ENCODE measurements at places on chromosomes 1 and 21. TPM values are rescaled to one million over a fixed set of nuclear protein-coding genes. Genes with fewer than 3 reads are reported as not detected.
A peak's percentile ranks its signal among the peaks of the same experiment; 100 is the strongest.

Gene ANKRD45
- not detected for total RNA-seq

Gene PGLYRP4
- not detected for total RNA-seq

Gene ADAMTS4
- total RNA-seq = not detected

Gene PADI1
- total RNA-seq = 28.3 TPM

Gene ITGB2
- 6.0 TPM for total RNA-seq

Gene PYGO2
- total RNA-seq = 30.0 TPM

Gene PYHIN1
- total RNA-seq = not detected

Gene NBPF15
- 42.6 TPM for total RNA-seq

Gene SYT11
- total RNA-seq = 0.08 TPM

Gene LY9
- total RNA-seq = 3.0 TPM

DNA sequence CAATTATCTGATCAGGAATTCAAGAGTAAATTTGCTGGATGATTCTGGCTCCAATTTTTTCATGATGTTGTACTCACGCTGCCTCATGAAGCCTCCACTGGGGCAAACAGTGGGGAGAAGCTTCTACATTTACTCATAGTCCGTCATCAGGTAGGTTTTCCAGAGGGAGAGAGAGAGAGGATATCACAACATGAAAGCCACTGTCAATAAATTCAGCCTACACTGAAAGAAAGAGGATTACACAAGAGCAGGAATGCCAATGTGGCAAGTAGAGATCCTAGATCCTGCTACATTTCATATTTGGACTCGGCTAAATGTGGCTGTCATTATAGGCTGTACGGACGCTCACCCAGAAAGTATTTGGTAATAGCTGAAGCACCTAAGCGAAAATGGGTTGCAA lies 819.9 kb downstream of the BRINP3 start:
- H3K4me3 ChIP-seq = no peak overlapping the region
- no peak for DNase-seq
- H3K27ac ChIP-seq = no peak overlapping the region
- H3K4me1 ChIP-seq = no peaks in the 10 kb centered on the region
- H3K27me3 ChIP-seq = no peaks in the 10 kb centered on the region

DNA sequence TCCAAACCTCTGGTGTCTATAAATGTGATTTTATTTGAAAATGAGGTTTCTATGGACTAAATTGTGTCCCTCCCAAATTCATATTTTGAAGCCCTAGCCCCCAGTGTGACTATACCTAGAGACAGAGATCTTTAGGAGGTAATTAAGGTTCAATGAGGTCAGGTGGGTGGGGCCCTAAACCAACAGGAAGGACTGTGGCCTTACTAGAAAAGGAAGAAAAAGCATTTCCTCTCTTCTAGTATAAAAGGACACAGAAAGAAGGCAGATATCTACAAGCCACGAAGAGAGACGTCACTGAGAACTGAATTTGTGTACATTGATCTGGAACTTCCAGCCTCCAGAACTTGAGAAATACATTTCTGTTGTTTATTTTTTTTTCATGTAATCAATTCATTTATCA lies 123.1 kb upstream of the RUNX1 start:
- no peaks in the 10 kb centered on the region for H3K36me3 ChIP-seq
- no peak overlapping the region for H3K27ac ChIP-seq
- no peaks in the 10 kb centered on the region for H3K27me3 ChIP-seq

- H3K27me3 ChIP-seq = no peaks in the 10 kb centered on the region
- peaks cover 6% of the 10 kb centered on the region for H3K4me1 ChIP-seq
These were observed 41.3 kb upstream of the CR2 start for GRCh38 chr1:207412845-207413244.

DNA sequence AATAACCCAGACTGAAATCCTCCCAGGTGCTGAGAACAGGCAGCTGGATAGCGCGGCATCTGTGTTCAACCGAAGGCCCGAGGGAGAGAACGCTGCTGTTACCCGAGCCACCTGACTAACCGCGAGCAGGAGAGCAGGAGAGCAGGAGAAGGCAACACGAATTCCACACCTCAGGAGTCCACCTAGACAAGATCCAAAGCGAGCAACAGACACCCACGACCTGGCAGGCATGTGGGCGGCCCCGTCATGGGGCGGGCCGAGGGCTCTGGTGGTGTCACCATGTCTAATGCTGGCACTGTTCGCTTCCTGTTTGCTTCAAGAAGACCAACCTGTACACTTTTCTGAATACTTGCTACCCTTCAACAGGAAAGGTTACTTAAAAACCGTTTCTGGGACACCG lies 20.9 kb upstream of the SPATC1L start:
- H3K4me1 ChIP-seq = no peaks in the 10 kb centered on the region
- H3K4me3 ChIP-seq = no peak overlapping the region
- H3K27me3 ChIP-seq = no peaks in the 10 kb centered on the region
- no peak for DNase-seq
- H3K36me3 ChIP-seq = no peaks in the 10 kb centered on the region

DNA sequence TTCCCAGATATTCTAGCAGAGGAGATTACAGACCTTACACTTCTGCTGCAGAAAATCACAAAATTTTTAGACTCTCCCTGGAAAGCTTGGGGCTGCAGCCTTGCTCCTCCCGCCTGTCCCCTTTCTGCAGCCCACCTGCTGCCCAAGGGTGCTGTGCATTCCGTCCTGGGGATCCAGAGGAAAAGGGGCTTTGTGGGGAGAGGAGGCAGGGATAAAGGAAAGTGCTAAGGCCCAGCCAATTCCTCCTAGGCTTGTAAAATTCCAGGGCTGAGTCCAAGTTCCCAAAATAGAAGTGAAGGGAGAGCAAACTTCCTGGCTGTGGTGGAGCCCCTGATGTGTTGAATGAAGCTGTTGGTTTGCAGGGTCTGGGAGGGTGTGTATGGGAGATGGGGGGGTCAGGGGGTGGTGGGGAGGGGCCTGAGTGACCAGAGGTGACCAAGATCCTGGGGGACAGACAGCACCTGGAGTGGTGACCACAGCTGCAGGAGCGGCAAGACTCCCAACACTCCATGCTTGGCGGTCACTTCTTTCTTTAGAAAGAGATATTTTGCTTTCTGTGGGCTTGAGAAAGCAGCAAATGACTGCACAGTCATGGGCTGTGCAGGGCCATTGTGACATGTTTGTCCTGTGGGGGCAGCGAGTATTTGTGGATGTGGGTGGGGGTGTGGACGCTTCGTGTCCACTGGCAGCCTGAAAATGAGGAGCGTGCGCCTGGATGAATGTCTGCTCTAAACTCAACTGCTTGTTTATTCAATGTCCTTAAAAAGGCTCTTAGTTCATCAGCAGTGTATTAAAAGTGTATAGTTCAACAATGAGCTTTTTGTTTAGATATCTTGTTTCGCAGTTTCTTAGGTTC lies 68.4 kb downstream of the TLR5 start:
- no peaks in the 10 kb centered on the region for H3K36me3 ChIP-seq
- peaks cover 48% of the 10 kb centered on the region for H3K27me3 ChIP-seq
- H3K4me3 ChIP-seq = no peak overlapping the region

DNA sequence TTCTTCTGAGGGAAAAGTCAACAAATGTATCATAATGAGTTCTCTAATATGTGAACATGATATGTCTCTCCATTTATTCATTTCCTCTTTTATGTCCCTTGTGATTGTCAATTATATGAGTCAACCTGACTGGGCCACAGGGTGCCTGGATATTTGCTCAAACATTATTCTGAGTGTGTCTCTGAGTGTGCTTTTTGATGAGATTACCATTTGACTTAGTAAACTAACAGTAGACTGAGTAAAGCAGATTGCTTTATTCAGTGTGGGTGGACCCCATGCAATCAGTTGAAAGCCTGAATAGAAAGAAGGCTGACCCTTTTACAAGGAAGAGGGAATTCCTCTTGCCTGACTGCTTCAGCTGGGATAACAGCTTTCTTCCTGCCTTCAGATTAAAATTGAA lies 142.6 kb downstream of the SLC35F3 start:
- H3K27me3 ChIP-seq = no peaks in the 10 kb centered on the region
- H3K4me3 ChIP-seq = no peak overlapping the region
- DNase-seq = no peak
- peak overlapping the region; percentile 26 for H3K27ac ChIP-seq
- H3K4me1 ChIP-seq = peaks cover 9% of the 10 kb centered on the region
- H3K36me3 ChIP-seq = no peaks in the 10 kb centered on the region

DNA sequence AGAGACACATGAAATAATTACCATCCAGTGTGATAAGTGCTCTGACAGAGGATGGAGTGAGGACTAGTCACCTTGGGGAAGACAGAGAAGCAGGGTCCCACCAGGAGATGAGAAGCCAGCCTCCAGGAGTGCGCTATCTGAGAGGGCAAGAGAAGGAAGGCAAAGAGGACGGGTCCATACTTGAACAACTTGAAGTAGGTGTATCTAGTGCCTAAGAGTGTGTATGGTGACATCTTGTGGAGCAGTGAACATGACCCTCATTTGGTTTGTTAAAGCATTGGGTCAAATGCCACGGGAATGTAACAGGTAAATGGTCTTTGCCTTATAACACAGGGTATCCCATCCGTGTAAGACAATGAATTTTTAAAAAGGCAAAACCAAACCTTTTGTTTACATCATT lies 39.8 kb downstream of the MRPL39 start:
- no peak overlapping the region for H3K27ac ChIP-seq
- H3K4me3 ChIP-seq = no peak overlapping the region
- no peaks in the 10 kb centered on the region for H3K27me3 ChIP-seq
- DNase-seq = no peak

- H3K4me1 ChIP-seq = no peaks in the 10 kb centered on the region
- H3K27me3 ChIP-seq = peaks cover 36% of the 10 kb centered on the region
- no peak overlapping the region for H3K4me3 ChIP-seq
- DNase-seq = no peak
- no peak overlapping the region for H3K27ac ChIP-seq
These were observed 172.9 kb downstream of the GRIK3 start for GRCh38 chr1:36861375-36861774.

- H3K27me3 ChIP-seq = no peaks in the 10 kb centered on the region
- DNase-seq = no peak
- H3K4me3 ChIP-seq = no peak overlapping the region
- H3K27ac ChIP-seq = no peak overlapping the region
- peaks cover 6% of the 10 kb centered on the region for H3K4me1 ChIP-seq
These were observed 6.2 kb downstream of the ITPKB start for GRCh38 chr1:226732856-226733291.

DNA sequence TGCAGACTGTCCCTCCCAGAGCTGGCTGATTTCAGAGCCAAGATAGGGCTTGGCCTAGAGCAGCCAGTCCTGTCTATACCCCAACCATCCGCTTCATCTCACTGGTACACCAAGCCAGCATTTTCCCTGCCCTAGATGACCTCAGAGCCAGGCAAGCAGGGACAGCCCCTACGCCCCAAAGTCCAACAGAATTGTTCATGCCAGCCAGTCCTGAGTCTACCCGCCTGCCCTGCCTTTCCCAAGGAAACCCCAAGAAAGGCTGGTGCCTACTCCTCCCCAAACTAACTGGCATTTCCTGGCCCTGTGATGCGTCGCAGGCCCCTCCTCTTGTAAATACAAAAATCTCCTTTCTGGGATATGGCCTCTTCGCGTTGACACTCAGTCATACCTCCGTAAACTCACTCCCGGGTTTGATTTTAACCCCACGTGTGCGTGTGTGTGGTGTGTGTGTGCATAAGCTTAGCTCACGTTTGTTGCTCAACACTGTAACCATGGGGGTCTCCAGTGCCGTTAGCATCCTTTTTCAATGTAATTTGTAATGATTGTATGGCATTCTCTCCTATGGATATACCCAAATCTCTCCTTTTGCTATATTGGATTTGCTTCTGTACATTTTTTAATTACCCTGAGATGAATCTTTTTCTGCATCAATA lies 75.3 kb downstream of the SIK1 start:
- H3K4me3 ChIP-seq = no peak overlapping the region
- no peak for DNase-seq
- no peaks in the 10 kb centered on the region for H3K4me1 ChIP-seq
- H3K27ac ChIP-seq = no peak overlapping the region

- no peaks in the 10 kb centered on the region for H3K36me3 ChIP-seq
- H3K27me3 ChIP-seq = no peaks in the 10 kb centered on the region
- DNase-seq = no peak
- H3K4me3 ChIP-seq = no peak overlapping the region
These were observed 26.6 kb downstream of the IL10RB start for GRCh38 chr21:33292724-33293123.

GRCh38 chr1:118032883-118033282 lies 103.3 kb downstream of the WDR3 start:
- no peak overlapping the region for H3K4me3 ChIP-seq
- H3K36me3 ChIP-seq = no peaks in the 10 kb centered on the region
